ENCODE measurements at places on chromosomes 6 and 20.

- ATAC-seq = no peak
These were observed 112.4 kb downstream of the TAF4 start for GRCh38 chr20:61953037-61954021.

GRCh38 chr6:50541941-50542340 lies 171.4 kb upstream of the TFAP2D start:
- no peak for ATAC-seq

GRCh38 chr6:152189736-152190135 lies 382.3 kb downstream of the ESR1 start:
- no peak for ATAC-seq

DNA sequence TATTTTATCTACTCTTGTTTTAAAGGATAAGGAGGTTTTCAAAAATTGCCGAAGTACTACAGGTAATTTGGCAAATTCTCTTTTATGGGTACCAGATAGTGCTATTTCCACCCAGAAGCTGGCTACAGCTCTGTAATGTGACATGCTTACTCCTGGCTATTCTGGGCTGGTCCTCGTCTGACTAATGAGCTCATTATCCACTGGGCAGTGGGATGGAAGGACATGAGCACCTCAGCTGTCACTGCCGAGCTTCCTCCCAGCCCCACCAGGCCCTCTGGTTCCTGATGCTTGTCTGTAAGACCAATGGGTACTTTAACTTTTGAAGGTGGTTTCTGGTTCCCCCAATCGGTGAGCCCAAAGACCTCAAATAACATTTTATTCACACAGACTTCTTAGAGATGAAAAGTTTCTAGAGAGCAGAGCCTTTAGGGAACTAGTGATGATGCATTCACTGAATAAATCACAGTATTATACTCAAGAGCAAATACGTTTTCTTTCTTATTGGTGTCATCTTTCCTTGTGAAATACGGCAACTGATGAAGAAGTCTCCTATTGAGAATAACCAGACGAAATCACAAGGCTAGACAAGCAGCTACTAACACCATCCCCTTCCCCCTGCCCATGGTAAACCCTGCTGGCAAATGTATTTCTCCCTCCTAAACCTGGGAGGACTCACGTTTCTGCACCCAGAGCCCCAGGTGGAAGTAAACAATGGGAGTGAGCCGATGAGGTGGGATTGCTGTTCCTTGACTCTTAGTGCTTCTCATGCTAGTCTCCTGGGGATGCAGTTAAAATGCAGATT lies 80.8 kb downstream of the SLC22A3 start:
- no peak for ATAC-seq

GRCh38 chr6:125991653-125992052 lies 5.3 kb downstream of the TRMT11 start:
- ATAC-seq = no peak
